ENCODE measurements at places on chromosomes 1 and 21. TPM values are rescaled to one million over a fixed set of nuclear protein-coding genes. Genes with fewer than 3 reads are reported as not detected.

GRCh38 chr1:196309386-196309785, 298.9 kb downstream of the KCNT2 start:
- DNase-seq = no peak

The PAPPA2 gene
- total RNA-seq = 2.4 TPM

The CRNN gene
- total RNA-seq = not detected

DNA sequence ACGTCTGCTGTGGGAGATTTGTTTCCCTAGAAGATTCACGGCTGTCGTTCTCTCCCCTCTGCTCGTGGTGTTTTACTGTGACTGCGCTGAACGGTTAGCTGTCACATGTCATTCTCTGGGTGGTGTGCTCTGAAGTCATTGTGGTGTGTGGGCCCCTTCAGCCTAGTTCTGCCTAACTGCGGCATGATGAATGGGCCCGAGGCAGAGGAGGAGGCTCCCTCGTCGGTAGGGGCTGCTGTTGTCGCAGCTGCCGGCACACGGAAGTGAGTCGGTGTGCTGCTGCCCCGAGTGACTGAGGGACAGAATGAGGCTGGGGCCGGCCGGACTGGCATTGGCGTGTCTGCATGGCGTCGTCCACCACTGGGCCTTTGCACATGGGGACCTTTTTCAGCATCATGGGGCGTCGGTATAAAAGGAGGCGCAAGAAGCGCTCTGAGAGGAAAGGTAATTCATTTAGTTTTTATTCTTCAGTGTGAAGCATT, 77.9 kb downstream of the ADARB1 start:
- peak; percentile 85 for DNase-seq

DNA sequence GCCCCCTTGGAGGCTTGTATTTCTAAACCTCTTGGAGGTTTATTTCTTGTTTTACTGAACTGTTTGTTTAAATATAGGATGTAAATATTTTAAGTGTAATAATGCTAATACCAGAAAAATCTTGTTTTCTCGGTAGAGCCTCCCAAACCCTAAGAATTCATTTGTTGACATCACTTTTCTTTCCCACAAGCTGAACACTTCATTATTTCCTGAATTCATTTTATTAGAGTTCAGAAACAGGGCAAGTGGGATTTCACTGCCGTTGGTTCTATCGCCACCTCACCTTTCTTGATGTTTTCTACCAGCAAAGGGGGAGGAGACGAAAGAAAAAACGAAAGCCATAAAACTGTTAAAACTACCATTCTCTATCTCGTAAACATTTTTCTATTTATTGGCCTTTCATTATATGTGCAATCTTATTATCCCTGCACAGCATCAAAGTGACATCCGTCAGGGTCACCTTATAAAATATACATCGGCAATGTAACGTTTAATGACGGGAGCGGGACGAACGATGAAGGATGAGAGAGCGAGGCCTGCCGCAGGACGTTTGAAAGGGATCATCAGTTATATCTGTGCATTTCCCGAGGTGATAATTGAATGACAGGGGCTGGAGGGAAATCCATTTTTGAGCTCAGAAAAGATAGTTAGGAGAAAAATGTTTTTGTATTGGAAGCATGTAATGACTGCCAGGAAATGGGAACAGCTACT, 59.5 kb downstream of the SLC45A1 start:
- DNase-seq = no peak

GRCh38 chr1:204348242-204348641, 11.5 kb downstream of the PLEKHA6 start:
- DNase-seq = no peak

DNA sequence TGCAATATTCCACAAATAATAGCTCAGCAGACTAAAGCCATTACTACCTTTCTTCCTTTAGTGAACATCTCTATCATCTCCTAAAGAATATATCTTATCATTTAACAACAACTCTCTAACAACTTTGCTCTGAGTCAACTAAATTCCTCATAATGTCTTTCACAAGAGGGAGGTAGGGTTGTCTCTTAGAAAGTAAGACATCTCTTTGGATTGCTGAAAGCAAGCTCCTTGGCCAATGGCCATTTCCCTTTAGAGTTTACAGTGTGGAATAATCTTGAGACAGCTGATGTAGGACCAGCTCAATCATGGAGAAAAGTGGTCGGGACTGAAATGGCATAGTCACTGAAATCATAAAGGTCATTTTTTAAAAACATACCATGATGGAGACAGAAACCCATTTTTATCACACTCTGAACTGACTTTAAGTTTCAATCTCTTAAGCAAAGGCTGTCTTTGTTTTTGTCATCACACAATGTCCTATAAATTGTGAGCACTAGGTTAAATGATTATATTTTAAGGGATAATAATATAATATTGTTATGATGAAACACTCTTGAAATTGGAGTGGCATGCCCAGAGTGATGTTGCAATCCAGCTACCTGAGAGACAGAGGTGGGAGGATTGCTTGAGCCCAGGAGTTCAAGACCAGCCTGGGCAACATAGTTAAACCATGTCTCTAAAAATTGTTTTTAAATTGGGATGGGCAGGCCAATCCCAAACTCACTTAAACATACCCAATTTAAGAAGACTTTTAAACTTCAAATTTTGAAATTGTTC, 91.1 kb downstream of the SLC44A5 start:
- no peak for DNase-seq
